A549 (cell line): ENCODE measurements at places on chromosomes 7 and 10.
A peak's percentile ranks its signal among the peaks of the same experiment; 100 is the strongest.

GRCh38 chr7:8134089-8134733 is 127.8 kb downstream of the ICA1 start:
- no peak for DNase-seq

DNA sequence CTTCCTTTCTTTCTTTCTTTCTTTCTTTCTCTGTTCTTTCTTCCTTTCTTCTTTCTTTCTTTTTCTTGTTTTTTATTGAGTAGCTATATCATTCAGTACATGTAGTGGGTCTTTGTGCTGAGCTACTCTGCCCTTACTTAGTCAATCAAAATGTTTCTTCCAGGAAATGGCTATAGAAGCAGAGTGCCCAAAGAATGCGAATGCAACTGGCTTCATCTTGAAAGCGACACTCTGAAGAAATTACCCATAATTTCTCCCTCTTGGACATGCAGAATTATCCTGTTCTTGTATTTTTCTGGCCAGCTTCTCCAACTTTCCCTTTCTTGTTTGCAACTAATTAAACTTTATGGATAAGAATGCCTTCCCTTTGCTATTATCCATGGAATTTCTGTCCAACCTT is 441.5 kb downstream of the MAGI2 start:
- DNase-seq, result no peak

GRCh38 chr10:98419469-98420261 is 4.7 kb upstream of the PYROXD2 start:
- DNase-seq, result no peak

DNA sequence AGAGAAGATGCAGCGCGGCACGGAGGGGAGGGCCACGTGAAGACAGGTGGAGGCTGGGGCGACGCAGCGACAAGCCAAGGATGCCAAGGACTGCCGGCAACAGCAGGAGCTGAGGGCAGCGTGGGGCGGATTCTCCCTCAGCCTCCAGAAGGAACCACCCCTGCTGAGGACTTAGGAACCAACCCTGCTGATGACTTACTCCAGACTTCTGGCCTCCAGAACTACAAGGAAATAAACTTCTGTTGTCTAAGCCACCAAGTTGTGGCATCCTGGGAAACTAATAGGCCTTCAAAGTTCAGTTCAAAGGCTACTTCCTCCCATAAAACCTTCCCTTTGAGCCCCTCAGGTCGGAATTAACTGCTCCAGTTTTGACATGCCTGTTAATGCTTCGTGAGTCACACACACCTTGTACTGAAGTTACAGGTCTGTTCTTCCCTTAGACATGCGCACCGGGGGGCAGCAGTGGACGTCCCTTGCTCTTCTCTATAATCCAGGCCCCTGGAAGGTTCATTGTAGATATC is 88.4 kb upstream of the RHEB start:
- DNase-seq, result no peak

GRCh38 chr10:12819071-12819470 is 182.4 kb downstream of the CCDC3 start:
- no peak for DNase-seq

- DNase-seq, result no peak
Observed at GRCh38 chr7:44258865-44259546, 58.2 kb downstream of the YKT6 start.

DNA sequence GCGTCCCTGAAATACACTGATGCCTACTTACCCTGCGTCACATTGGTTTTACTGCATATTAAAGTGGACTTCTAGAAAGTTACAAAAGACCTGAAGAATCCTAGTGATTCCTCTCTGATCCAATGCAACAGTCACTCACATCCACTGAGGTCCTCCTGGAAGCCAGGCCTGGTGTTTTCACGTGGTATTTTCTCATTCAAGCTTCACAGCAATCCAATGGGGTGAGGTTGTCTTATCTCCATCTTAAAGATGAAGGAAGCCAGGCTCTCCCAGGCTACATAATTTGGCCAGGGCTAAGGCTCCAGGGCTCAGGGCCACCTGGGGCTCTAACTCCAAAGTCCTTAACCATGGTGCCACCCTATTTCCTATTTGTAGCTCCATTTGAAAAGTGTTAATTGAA is 126.3 kb upstream of the SFMBT2 start:
- DNase-seq, result no peak

DNA sequence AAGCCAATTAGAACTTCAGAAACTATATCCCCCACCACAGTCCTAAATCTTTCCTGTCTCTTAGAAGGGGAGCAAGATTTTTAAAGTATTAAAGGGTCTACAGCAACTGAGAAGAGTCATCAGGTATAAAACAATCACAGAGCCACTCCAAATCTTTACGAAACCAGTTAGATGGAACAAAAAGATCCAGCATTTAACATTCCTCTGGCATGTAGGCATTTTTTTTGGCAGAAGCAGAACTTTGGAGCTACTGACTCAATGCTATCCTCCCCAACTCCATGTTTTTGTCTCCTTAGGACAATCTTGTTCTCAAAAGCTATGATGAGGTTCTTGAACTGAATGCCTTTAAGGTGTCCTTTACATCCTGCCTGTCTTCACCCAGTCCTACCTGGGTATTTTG is 333.3 kb downstream of the PRPF18 start:
- DNase-seq, result no peak

GRCh38 chr7:114620208-114620607 is 205.6 kb downstream of the FOXP2 start:
- DNase-seq, result no peak

DNA sequence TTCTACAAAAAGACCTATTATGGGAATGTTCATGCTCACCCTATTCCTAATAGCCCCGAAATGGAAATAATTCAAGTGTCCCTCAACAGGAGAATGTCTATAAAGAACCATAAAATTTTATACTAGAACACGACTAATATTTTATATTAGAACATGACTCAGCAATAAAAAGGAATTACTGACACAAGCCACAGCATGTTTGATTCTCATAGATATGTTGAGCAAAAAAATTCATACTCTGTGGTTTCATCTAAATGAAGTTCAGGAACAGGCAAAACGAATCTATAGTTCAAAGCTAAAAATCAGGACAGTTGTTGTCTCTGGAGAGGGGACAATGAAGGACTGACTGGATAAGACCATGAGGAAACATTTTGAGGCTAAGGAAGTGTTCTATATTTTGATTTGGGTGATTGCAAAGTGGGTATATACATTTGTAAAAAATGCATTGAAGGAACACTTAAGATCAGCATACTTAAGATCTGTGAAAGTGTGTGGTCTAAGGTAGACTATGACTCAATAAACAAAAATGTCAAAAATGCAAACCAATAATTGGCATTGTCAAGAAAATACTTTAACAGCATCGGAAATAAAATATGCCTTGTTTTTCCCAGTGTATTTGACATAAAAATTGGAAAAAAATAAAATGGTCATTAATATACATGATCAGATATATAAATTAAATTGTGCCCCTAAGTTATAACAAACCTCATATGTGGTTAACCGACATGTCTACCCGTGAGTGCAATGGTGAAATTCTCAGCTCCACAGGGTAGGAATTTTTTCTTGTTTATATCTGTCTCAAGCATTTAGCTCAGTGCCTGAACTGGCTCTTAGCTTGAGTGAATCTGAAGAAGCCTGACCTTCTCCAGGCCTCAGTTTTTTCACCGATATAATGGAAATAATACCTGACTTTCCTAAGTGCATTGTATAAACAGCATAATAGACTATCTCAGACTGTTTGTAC is 124.9 kb upstream of the CTTNBP2 start:
- DNase-seq, result no peak

DNA sequence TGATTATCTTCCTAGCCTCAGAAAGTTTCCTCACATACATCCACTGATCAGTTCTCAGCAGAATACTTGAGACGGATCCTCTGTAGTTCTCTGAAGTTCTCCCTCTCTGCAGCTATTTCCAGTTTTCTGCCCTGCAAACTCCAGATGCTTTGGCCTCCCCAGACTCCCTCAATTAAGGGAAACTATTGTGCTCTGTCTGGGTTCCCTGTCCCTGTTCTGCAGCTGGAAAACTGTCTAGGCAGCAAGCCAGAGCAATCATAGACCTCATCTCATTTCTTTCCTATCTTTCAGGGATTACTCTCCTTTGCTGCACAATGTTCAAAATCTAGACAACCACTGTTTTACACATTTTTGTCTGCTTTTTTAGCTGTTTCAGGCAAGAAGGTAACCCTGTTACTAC is 9.2 kb downstream of the MICU1 start:
- no peak for DNase-seq

DNA sequence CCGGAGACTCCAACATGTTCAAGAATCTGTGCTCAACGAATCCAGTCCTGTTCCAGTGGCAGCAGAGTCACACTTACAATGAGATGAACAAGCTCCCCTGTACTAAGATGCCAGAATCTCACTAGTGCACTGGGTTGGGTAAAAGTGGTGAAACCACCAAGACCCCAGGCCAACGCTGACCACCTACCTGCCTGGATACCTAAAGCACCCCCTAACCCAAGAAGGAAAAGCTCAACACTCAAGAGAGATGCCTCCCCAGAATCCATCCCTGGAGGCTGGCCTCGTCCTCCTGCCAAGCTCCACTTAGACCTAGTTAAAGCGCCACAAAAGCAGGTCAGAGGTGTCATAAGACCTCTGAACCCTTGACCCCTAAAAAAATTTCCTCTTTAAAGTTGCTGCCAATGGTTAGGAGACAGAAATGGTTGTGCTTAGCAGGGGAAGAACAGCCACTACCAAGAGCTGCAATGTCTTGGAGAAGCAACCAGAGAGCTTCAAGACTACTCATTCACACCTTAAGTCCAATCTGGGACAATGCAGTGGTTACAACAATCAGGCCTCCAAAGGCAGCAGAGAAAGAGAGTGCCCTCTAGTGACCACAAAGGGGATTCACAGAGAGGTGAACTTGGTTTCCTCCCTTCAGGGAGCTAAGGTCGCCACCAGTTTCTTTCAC is 94.6 kb upstream of the MACROH2A2 start:
- DNase-seq, result peak; percentile 61

- DNase-seq, result no peak
Observed at GRCh38 chr10:97796651-97797050, 24.9 kb upstream of the SFRP5 start.

GRCh38 chr7:80263333-80263732 is 128.7 kb downstream of the GNAI1 start:
- DNase-seq, result no peak

GRCh38 chr7:63925626-63926460 is 72.8 kb upstream of the ZNF722 start:
- DNase-seq, result no peak

DNA sequence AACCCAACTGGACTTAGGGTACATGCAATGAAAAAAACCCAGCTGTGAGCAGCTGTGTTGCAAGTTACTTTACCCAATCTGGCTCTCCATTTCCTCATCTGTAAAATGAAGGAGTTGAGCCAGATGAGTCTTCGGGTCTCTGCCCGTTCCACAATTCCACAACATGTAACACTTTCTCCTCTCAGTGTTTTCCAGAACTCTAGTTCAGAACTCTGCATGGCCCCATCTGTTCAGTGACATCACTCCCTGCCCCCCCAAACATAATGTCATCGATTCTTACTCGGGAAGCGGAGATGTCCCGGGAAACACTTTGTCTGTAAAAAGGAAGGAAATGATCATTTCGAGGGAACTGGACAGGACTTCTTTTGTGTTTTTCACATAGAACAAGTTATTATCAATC is 2.5 kb downstream of the SH3PXD2A start:
- DNase-seq, result no peak

DNA sequence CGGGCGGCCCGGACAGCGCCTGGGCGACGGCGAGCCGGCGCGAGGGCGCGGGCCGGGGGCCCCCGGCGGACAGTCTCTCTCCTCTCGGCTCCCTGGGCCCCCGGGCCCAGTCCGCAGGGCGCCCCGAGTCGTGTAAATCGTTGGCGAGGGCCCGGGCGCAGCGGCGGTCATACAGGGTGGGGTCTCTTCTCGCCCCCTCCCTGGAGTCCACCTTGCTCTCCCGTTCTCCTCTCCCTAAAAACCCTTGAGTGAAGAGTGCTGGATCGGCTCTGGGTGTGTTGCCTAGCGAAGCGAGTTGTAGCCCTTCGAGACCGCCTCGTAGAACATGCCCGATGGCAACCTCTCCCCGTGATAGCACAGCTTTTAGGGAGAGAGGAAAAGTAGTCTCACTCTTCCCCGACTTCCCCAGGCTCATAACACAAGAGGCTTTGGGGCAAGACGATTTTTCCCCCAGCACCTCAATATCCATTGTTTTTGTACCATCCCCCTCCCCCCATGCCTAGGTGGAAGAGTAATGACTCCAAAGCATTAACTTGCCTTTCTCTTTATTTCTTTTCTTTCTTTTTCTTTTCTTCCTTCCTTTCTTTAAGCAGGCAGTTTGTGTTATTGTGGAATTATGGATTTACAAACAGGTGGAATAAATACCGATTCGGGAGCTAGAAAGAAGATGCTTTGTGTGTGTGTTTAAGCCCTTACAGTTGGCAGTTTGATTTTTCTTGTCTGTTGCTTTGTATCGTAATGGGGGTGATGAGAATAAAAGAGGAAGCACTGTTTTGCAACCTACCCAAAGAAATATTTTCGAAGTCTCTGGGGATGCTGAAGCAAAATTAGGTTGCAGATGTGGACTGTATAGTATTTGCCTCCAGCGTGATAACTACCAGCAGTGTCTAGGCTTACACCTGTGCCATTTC is 822 bp downstream of the SHOC2 start:
- DNase-seq, result peak; percentile 54

DNA sequence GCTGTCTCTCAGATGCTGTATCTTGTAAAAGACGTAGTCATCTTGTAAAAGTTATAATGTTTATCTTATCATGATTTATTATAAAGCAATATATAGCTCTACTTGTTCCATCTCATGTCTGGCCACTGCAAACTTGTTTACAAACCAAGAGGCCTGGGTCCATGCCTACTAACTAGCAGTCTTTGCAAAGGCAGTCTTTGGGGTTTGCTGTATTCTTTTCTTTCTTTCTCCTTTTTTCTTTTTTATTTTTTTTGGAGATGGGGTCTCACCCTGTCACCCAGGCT is 272.6 kb downstream of the GATA3 start:
- DNase-seq, result no peak

- DNase-seq, result no peak
Observed at GRCh38 chr7:125025620-125026019, 96.0 kb upstream of the POT1 start.

DNA sequence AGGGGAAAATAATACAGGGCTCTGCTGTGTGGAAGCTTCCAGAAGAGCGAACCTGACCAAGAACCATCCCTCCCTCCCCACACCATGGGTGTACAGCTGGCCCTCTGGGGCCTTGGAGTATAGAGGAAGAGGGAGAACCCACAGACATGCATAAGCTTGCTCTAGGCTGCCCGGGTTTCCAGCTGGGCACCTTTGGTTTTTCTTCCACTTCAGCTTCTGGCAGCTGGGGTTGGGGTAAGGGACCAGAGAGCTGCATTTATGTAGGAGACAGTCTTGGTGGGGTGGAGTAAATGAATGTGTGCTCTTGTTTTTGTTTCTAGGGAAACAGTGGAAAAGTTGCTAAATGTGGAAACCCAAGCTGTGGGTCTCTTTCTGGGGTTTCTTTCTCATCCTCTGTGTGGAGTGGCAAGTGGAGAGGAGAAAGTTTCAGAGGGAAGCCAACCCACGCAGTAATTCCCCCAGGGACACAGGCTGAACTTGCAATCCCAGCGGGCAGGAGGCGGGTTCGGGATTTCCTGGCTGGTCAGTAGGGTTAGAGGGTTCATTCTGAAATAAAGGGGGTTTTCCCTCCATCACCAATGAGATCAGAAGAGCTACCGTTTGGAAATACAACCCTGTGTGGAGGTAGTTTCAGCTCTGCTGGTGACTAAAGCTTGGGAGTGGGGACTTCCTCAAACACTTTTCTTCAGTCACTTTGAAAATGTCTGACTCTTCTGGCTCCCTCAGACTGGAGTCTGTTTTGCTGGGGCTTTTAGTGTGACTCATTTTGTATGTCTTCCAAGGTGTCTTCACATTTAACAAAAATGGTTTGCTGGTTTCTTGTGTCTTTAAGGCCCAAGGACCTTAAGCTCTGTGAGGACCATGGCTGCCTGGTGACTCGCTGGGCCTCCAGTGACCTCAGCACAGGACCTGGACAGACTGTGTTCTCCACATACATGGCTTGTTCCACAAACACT is 22.2 kb upstream of the SRGN start:
- DNase-seq, result no peak
